GM23338 (cell line): ENCODE measurements at places on chromosomes 12 and 14. TPM values are rescaled to one million over a fixed set of nuclear protein-coding genes. Genes with fewer than 3 reads are reported as not detected.

Gene KRT80
- not detected in 2 replicates for total RNA-seq

- DNase-seq, result no peak
These were observed 13.2 kb downstream of the PLD4 start for GRCh38 chr14:104937694-104938365.

DNA sequence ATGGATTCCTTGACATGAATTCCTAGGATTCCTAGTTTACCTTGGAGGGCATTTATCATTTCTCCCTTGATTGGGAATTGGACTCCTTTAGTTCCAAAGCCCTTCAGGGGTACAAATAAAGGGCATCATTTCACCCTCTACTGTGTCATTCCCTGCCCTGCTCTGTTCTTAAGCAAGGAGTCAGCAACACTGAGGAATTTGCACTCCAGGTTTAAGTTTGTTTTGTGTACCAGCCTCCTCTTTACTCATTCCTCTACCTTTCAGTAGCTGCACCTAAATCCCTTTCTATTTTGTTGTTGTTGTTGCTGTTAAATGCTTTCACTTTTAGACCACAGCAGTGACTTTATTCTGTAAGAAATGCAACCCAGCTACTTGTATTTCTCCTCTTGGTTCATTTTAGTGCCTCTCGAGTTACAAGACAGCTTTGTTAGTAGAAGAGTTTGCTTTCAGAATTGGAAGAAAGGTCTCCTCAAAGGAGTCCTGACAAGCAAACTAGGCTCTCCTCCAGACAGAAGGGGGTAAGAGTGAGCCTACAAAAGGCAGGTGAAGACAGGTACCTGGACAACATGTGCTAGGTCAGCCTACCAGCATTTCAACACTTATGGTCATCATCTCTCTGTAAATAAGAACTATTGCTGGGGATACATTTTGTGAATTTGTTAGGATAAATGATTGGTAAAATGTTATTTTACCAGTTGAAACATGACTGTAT is 90.0 kb downstream of the RMST start:
- peak; percentile 25 for DNase-seq

GRCh38 chr14:25508845-25509244 is 458.9 kb upstream of the STXBP6 start:
- DNase-seq, result no peak

DNA sequence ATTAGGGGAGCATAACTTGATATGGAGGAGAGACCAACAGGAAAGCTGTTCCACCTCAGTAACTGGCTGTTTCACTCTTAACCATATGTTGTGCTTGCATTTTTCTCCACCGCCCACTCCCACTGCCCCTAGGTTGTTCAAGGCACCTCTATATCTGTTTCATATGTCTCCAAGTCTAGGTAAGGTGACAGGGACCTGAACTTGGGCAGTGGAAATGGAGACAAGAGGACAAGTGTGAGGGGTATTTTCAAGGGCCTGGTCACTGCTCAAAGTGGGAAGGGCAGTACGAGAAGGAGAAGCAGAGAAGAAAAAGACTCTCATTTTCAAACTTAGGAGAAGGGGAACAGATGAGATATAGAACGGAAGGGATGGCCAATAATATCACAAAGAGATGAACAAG is 3.1 kb downstream of the SLC38A1 start:
- DNase-seq, result no peak
